ENCODE measurements at places on chromosomes 11 and 22.

GRCh38 chr11:128669506-128670270, 24.2 kb upstream of the FLI1 start:
- no peak for DNase-seq

DNA sequence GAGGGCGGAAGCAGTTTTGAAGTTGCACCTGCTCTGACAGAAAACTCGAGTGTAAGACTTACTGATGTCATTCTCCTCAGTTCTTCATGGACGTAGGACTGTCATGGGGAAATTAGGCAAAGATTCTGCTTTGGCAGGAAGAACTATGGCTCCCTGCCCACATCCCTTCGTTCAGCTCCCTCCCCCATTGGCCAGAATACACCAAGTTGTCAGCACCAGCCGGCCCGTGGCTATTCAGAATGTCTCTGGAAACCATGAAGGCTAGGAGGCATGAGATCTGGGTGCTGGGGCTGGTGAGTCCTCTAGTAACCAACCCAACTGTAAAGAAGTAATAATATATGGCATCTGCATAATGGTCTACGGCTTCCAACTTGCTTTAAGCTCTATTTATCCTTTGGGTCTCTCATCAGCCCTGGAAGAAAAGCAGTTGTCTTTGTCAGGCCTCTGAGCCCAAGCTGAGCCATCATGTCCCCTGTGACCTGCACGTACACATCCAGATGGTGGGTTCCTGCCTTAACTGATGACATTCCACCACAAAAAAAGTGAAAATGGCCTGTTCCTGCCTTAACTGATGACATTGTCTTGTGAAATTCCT, 74.1 kb downstream of the PIWIL4 start:
- no peak for DNase-seq

- DNase-seq = no peak
Measured at GRCh38 chr11:47899801-47900200, 51.7 kb upstream of the NUP160 start.

GRCh38 chr11:63869171-63869591, 30.3 kb downstream of the MARK2 start:
- DNase-seq = no peak

- no peak for DNase-seq
Measured at GRCh38 chr11:129090056-129090455, 102.1 kb downstream of the ARHGAP32 start.

DNA sequence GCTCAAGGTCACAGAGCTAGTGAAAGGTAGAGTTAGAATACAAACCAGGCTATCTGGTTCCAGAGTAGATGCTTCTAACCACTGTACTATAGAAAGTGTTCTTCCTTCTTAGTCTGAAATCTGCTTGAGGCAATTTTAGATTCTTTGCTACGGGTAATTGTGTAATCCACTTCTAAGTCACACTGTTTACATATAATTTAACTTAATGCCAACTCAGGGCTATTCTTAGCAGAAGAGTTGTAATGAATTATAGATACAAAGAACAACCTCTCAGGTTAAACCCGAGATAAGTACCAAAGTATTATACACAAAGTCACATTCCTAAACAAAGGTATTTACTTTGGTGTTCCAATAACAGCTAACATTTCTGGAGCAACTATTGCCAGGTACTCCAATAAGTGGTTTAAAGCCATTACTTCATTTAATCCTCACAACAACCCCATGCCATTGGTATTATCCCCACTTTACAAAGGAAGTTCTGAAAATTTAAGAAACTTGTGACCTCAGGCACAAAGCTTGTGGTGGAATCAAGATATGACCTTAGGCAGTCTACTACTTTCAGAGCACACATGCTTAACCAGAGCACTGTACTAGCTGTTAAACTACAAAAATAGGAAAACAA, 31.1 kb upstream of the DDI1 start:
- no peak for DNase-seq

GRCh38 chr11:118912742-118913410, 12.8 kb downstream of the BCL9L start:
- no peak for DNase-seq

DNA sequence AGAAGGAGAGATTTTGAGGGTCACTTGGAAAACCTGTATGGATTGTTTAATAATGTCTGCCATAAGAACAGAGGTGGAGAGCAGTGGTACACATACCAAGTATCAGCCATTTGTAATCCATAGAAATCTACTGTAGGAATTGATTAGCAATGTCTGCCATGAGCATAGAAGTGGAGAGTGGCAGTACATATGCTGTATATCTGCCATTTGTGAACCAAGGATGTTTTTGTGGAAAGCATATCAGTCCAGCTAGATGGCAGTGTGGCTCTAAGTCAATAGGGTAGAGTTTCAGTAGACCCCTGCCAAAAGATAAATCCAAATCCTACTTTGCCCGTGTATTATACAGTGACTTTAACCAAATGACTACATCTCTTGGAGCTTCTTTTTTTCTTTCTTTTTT, 82.9 kb upstream of the SEZ6L start:
- DNase-seq = no peak

- DNase-seq = no peak
Measured at GRCh38 chr11:58923300-58923788, 15.9 kb upstream of the GLYATL1 start.

DNA sequence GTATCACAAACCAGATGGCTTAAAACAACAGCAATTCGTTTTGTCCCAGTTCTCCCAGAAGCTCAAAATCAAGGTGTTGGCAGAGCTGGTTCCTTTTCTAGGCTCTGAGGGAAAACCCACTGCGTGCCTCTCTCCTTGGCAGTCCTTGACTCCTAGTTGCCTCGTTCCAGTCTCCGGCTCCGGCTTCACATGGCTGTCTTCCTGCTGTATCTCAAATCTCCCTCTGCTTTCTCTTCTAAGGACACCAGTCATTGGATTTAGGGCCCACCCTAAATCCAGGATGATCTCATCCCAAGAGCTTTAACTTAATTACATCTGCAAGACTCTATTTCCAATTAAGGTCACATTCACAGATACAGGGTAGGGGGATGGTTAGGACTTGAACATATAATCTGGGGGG, 9.2 kb upstream of the NAA40 start:
- DNase-seq = no peak

GRCh38 chr11:82577246-82577645, 156.4 kb downstream of the FAM181B start:
- DNase-seq = no peak

DNA sequence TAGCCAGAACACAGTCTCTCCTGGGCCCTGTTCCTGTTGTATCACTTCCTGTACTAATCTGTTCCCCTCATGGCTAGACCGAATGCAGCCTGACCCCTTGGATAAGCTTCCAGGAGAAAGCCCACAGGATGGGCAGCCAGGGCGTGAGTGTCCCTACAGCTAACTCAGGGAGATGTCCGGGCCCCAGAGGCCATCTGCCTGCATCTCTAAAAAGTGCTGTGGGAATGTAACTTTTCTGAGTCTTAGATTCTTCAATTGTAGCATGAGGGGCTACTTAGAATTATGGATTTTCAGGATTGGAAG, 7.7 kb upstream of the MALAT1 start:
- no peak for DNase-seq

DNA sequence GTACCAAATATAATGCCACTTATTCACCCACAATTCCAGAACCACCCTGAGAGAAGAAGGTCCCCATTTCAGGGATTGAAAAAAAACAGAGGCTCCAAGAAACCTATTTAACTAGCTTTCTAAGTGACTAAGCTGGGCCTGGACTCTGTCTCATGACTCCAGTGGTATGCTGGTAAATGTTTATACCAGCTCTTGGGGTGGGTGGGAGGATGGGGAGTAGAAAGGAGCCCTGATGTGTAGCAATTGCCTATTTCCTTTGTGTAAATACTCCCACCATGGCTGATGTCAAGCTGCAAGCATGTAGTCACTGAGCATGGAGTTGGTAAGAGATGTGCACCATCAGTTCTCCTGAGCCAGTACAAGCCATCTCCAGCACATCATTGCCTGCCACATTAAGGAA, 2.8 kb downstream of the PRG3 start:
- no peak for DNase-seq

DNA sequence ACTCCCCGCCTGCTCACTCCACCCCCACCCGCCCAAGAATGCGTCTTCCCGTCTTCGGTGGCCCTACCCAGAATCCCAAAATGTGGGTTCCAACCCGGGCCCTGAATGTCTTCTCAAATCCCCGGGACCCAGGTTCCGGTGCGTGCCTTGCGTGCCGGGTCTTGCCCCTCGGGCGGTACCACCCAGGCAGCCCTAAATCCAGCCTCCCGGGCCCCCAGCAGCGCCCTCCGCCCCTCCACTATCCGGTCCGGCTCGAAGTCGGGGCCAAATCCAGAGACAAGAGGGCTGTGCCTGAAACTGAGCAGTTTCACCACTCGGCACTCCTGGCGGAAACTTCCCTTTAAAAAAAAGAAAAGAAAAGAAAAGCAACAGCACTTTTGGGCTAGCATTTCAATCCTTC, 16.3 kb upstream of the CCT8L2 start:
- DNase-seq = no peak

DNA sequence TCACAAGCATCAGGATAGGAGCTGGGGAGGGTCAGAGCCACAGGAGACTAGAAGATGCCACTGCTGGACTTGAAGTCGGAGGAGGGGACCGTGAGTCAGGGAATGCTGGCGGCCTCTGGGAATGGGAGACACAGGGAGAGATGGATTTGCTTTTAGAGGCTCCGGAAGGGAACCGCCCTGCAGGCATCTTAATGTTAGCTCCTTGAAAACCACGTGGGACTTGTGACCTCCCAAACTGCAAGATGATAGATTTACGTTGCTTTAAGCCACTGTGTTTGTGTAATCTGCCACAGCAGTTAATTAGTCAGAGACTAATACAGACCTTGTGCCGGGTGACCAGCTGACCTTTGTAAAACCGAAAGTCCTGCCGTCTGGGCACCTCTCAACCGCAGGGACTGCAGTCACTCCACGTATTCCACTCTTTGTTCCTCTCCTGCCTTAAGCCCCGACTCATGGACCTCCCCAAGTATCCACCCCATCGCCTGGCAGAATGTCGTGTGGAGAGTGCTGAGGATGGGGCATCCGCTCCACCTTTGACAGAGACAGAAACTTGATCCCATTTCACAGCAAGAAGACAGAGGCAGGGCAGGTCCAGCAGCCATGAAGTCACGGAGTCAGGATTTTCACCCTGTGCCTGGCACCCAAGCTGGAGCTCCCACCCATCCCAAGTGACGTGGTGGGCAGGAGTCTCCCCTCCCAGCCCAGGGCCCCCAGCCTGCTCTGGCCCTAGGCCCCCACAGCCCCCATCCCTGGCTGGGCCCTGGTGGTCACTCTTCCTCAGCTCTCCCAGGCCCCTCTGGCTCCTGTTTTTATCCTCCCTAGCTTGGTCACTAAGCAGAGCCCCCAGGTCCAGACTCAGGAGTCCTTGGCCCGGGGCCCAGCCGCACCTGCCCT, 19.4 kb upstream of the CTSD start:
- DNase-seq = no peak
